ENCODE measurements at places on chromosomes 13 and 19.

DNA sequence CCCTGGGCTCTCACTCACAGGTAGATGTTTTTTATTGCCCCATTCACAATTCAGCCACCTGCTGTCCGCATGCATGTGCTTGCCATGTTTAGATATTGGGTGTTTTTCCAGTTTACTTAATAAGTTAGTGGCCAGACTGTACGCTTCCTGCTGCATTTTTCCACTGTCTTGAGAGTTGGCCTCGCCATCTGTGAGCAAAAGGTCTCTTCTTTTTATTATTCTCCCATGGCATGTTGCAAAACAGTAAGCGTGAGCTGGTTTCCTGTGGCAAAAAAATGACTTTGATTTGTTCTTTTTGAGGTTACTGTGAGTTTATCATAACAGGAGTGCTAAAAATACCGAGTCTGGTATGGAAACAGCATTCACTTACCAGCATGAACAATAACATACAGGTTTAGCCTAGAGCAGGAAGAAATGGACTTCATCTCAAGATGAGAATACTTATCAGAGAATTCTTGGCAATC, 46.0 kb downstream of the SAE1 start:
- peak; percentile 87 for DNase-seq

DNA sequence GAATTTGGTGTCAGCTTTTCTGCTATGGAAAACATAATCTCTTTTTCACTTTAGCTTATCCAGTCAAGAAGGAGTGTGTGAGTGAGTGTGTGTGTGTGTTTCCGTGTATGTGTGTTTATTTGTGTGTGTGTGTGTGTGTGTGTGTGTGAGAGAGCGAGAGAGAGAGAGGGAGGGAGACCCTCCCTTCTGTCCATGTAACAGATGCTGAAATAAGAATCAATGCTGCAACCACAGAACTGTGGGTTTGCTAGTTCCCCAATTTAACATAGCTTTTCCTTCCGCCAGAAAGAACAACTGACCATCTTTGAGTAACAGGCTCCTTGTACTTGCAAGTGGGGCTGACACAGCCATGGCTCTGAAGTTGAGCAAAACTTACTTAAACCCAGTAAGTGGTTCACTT, 5.2 kb downstream of the LCP1 start:
- DNase-seq = no peak

DNA sequence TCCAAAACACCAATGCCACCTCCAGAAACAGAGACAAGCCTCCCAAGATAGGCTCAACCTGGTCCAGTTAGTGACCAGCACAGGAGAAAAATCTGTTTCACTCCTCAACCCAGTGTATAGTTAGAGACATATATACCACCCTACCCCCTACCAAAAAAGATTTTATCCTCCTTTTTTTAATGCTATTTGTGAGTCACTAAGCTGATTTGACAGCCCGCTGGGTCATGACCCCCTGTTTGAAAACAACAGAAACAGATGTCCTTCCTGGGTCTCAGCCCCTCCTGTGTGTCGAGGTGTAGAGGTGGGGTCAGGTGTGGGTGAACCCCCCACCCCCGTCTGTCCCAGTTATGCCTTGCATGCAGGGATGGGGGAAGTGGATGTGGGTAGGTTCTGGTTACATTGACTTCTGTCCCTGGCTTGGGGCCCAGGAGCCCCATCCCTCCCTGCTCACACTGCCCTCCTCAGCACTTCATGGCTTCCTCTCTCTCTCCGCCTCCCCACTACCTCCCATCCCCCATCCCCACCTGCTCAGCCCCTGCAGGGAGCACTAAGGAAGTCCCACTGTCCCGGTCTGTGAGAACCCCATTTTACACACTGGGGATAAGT, 14.0 kb upstream of the TOMM40 start:
- DNase-seq = no peak

GRCh38 chr13:91356919-91357612, 9.6 kb downstream of the MIR17HG start:
- no peak for DNase-seq

GRCh38 chr13:102311901-102312300, 89.9 kb downstream of the FGF14 start:
- DNase-seq = no peak

GRCh38 chr13:104057861-104058260, 991.6 kb upstream of the SLC10A2 start:
- DNase-seq = no peak

DNA sequence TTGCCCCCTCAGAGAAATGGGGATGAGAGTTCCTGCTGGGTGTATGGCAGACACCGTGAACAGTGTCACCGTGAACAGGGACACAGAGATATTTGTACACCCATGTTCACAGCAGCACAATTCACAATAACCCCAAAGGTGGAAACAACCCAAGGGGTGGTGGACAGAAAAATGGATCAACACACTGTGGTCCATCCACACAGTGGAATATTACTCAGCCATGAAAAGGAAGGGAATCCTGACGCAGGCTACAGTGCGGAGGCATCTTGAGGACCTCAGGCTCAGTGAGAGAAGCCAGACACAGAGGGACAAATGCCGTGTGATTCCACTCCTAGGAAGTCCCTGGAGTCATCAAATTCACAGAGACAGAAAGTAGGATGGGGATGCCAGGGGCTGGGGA, 7.6 kb upstream of the CELF5 start:
- no peak for DNase-seq

- DNase-seq = no peak
Observed at GRCh38 chr13:92767468-92767867, 459.1 kb upstream of the GPC6 start.

DNA sequence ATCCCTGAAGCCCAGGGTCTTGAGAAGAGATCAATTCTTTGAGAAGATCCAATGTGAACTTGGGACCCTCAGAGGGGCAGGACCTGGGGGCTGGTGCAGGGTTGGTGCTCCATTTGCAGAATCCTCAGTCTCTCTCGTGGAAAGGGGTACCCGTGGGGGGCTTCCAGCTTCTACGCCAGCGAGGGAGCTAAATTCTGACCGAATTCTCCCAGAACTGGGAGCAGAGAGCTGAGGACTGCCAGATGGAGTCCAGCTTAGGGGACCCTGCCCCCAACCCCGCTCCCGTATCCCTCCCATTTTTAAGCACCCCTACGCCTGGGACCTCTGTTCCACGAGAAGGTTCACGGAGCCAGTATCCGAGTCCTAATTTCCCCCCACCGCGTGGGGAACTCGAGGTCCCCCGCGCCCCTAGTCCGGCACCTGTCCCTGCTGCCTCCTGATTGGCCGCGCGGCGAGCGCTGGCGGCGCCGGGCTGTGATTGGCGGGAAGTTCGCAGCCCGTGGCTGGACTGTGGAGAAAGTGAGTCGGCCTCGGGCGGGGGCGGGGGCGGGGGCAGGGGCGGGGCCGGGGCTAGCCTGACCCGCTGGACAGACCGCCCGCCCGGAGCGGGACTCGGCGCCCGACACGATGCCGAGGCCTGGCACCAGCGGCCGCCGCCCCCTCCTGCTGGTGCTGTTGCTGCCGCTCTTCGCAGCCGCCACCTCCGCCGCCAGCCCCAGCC, 4.4 kb upstream of the LTBP4 start:
- DNase-seq = peak; percentile 46

- no peak for DNase-seq
Observed at GRCh38 chr19:44066305-44066704, 5.7 kb upstream of the ZNF284 start.

GRCh38 chr19:21432590-21432989, 35.7 kb downstream of the ZNF493 start:
- no peak for DNase-seq

DNA sequence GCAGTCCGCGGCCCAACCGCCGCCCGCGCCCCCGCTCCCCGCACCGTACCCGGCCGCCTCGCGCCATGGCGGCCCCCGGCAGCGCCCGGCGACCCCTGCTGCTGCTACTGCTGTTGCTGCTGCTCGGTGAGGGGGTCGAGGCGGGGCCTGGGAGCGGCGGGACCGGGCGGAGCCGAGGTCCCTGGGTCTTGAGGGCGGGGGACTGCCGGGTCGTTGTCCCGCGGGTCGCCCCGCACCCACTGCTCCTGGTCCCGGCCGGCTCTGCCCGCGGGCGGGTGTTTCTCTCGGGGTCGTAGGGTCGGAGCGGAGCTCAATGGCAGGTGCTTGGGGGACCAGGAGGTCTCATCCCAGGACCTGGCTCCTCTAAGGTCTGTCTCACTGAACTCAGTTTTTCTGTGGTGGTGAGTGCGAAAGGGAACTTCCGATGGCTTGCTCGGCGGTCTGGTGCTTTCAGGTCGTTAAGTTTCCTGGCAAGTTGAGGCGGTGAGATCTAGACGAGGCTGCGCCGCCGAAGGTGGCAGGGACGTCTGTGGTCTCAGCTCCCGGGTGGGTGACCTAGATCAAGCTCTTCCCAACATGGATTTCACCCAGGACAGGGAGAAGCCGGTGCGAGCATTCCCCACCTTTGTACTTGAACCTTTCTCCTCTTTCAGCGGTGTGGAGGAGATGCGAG, 467 bp downstream of the LAMP1 start:
- no peak for DNase-seq

DNA sequence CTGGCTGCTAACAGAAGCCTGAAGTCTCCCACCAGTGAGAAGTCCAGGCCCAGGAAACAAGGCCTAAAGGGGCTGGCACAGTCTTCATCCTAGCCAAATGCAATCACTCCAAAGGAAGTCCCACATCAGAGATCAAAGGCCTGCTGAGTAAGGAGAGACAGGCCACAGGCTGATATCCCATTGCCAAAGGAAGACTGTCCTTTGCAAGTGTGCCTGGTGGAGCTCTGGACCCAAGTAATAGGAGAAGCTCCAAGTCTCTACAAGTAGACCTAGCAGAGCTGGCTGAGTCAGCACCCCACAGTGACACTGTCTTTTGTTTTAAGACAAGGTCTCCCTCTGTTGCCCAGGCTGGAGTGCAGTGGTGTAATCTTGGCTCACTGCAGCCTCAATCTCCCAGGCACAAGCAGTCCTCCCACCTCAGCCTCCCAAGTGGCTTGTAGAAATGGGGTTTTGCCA, 4.5 kb downstream of the DBP start:
- peak; percentile 52 for DNase-seq

- no peak for DNase-seq
Observed at GRCh38 chr19:1438933-1439354, 748 bp downstream of the RPS15 start.

DNA sequence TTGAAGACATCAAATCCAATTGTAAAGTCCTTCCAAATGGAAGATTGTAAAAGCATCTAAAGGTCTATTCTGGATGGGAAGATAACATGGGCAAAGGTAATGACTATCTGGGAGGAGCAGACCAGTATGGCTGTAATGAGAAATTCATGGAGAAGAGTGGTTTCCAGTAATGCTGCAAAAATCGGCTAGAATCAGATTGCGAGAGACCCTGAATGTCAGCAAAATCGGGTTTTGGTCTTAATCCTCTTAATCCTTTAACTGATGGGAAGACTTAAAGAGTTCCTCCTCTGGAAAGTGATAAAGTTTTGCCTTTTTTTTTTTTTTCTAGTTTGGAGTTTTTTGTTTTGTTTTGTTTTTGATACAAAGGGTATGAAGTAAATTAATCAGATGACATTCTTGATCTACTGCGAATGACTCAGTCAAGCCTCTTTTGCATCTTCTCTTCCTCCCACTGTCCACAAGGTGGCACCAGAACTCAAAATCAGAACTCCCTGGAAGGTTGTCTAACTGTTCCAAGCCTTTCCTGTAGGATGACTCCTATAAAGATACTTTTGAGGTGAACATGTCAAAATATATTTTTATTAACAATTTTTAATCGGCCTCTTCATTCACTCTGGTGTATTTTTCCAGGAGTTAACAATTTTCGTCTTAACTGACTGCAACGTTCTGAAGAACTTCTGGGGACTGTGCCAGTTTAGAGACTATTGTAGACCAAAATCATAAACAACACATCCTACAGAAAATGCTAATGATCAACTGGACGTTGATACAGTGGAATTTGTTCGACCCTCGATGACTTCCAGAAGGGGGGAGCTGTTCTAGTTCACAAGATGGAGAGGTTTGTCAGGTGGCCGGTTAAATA, 213.3 kb upstream of the MIR17HG start:
- peak; percentile 78 for DNase-seq

DNA sequence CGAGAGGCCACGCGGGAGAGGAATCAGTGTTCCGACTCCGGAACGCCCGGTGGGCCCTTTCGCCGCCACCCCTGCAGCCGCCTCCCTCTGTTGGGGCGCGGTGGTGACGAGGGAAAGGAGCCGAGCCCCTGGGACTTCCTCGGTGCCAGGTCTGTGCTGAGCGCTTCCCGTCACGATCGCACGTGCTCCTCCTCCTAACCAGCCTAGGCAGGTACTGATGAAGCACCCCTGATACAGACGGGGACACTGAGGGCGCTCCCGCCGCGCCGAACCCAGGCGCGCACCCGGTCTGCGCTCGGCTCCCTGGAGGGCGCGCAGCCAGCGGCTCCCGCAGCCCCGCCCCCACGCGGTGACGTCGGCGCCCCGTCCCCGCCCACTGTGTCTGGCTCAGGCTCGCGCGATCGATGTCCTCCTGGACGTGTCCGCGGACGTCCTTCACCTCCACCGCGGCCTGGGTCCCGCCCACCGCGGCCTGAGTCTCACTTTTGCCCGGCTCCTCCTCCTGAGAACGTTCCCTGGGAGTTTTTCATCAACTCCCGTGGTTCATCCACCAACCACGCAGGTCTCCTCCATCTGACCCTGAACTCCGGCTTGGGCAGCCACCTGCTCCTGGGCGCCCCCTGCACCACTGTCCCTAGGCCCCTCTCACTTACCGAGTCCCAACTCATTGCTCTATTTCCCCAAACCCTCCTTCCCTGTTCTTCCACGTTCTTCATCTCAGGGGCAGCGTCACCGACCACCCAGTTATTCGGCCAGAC, 2.6 kb upstream of the KLK15 start:
- DNase-seq = peak; percentile 50

- DNase-seq = no peak
Observed at GRCh38 chr19:5355076-5355475, 14.5 kb upstream of the PTPRS start.

GRCh38 chr13:33245505-33246158, 39.9 kb downstream of the STARD13 start:
- DNase-seq = no peak
